ENCODE measurements at places on chromosomes 3 and 15.

DNA sequence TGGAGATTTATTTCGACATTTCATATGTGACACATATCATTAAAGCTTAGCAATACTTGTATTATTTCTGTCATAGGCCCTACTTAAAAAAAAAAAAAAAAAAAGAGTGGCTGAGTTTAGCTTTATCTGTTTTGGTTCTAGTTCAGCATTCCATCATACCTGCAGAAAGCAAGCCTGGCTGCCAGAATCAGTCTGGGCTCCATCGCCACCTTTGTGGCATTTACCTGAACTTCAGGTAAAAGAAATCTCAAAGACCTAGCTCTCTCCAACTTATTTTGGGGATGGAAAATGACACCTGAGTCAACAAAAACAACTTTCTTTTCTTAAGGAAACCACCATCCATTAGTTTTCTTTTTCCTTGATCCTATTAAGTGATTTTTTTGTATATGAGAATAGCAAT is 82.1 kb downstream of the NEK10 start:
- no peak for DNase-seq

- no peak for DNase-seq
These were observed 39.9 kb upstream of the SKOR1 start for GRCh38 chr15:67785431-67785830.

GRCh38 chr15:53404930-53405493 is 354.5 kb downstream of the WDR72 start:
- DNase-seq: no peak

GRCh38 chr3:178476886-178477285 is 59.4 kb upstream of the KCNMB2 start:
- DNase-seq: no peak

DNA sequence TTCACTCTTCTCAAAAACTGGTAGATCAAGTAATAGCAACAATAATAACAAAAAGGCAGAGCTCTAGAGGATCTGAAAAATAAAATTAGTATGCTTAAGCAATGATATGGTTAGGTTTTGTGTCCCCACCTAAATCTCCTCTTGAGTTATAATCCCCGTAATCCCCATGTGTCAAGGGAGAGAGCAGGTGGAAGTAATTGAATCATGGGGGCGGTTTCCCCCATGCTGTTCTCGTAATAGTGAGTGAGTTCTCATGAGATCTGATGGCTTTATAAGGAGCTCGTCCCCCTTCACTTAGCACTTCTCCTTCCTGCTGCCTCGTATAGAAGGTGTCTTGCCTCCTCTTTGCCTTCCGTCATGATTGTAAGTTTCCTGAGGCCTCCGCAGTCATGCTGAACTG is 60.2 kb upstream of the ABHD2 start:
- no peak for DNase-seq

- DNase-seq: no peak
These were observed 210.4 kb downstream of the ERC2 start for GRCh38 chr3:56257826-56258225.

- no peak for DNase-seq
These were observed 23.1 kb upstream of the LEKR1 start for GRCh38 chr3:156802821-156803606.

GRCh38 chr3:179676081-179676480 is 23.2 kb downstream of the USP13 start:
- no peak for DNase-seq

GRCh38 chr15:79933231-79933630 is 36.4 kb upstream of the MTHFS start:
- no peak for DNase-seq

DNA sequence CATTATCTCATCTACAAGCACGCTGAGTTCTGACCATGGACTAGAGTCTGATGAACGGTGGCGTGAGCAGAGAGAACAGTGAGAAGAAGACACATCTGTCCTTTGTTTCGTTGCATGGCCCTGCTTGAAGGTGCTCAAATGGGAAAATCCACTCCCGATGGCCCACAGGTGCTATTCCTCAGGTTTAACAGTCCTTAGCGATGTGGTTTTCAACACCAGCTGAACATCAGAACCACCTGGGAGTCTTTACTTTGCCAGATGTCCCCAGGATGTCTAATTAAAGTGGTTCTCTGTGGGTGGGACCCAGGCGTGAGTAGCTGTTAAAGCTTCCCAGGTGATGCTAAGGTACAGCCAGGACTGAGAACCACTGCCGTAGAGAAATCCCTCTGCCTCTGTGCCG is 13.0 kb downstream of the ADAMTS17 start:
- DNase-seq: no peak

GRCh38 chr3:41138146-41138545 is 61.2 kb upstream of the CTNNB1 start:
- DNase-seq: no peak

DNA sequence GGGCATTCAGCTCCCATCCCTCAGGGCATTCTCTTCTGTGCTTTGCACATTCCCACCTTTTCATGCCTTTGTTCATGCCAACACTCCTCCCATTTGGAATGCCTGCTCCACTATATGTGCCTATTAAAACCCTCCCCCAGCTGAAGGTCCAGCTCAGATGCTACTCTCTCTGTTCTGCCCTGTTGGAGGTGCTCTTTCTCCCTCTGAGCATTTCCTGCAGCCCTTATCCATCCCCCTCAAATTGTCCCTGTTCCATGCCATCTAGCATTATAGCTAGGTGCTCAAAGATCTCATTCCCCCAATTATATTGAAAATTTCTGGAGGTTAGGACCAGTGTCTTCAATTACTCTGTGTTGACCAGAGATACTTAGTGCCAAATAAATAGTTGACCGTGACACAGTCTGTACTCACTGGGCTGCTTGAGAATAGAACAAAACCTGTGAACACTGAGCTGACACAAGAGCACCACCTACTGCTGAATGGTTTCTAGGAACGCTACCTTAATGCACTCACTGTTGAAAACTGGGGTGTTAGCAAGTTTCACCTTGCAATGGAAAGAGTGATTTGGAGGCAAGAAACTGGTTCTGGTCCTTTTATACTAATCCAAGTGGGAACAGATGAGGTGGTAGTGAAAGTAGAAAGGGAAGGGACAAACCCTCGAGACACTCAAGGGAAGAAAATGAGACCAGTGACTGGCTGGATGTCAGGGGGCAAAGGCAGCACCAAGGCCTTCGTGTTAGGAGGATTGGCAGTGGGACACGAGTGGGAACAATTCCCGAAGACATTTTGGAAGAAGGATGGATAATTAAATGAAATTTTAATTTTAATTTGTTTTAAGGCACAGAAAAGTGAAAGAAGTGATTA is 289.8 kb upstream of the ROPN1 start:
- DNase-seq: peak; percentile 36

DNA sequence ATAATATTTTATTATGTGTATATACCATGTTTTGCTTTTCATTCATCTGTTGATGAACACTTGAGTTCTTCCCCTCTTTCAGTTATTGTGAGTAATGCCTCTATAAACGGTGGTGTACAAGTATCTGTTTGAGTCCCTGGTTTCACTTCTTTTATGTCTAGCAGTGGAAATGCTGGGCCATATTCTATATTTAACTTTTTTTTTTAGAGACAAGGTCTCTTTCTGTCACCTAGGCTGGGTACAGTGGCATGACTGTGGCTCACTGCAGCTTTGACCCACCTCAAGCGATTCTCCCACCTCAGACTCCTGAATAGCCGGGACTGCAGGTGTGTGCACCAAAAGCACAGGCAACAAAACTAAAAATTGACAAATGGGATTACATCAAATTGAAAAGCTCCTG is 19.9 kb downstream of the GOLM2 start:
- DNase-seq: no peak

GRCh38 chr3:120567370-120568201 is 28.6 kb upstream of the NDUFB4 start:
- peak; percentile 58 for DNase-seq

DNA sequence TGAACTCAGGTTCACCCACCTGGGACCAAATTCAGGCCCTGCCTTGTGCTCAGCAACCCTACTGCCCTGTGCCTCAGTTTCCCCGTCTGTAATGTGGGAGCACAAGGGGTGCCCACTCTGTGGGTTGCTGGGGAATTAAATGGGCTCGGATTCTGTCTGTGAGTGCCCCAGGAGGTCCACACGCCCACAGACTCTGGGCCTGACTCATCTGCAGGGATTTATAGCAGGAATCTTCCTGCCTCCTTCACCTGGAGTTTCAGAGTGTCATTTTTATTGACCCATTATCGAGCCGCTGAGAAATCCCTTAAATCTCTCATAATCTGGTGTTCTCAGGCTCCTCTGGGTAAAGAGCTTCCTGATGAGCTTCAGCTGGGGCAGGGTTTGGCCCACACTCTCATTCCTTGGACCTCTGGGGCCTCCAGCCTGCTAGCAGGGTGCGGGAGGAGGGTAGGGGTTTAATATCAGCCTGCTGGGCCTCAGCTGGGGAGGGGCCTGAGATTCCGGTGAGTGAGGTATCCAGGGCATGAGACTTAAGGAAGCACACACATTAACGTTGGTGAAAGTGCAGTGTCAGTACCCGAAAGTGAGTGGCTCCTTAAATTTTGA is 16.4 kb downstream of the C3orf18 start:
- DNase-seq: no peak

DNA sequence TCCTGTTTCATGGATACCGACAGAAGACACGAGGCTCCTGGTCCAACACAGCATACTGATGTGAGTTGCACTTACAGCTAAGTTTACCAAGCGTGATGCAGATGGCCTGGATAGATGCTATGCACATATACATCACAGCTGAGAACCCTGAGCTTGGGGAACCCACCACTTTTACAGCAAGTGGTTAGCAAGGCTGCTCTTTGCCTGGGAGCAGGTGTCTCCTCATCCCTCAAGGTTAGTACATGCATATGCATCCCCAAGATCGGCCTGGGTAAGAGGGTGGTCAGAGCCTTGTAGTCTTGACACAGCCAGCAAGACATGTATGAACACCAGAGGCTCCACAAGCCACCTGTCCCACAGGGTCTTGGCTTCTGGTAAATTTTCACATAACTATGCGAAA is 28.3 kb downstream of the LRRC2 start:
- DNase-seq: no peak

DNA sequence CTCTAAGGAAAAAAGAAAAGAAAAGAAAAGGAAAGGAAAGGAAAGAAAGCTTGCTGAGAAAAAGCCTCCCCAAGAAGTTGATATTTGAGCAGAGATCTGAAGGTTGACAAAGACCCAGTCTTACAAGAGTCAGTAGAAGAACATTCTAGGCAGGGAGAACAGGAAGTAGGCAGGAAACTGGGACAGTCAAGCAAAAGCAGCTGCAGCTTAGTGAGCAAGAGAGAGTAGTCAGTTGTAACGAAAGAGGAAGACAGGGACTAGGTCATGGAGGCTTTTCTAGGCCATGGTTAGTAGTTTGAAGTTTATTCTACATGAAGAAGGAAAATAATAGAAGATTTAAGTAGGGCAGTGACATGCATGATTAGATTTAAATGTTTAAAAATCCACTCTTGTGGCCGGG is 31.8 kb upstream of the KLHL6 start:
- DNase-seq: no peak

DNA sequence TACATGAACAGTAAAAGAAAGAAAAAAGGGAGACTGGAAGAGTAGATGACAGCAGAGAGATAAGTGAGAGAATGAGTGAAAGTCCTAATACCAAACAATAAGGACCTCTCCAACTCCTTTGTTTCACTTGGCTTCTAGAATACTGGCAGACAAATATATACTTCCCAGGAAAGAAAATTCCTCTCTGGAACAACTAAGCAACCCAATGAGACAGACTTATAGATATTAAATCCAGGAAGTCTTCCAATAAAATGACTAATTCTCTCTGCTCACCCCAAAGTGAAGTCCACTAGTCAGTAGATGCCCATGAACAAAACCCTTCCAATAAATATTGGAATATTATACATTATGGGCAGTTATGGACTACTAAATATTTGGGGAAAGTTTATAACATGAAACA is 114.2 kb downstream of the NEDD4 start:
- no peak for DNase-seq

- DNase-seq: no peak
These were observed 28.7 kb downstream of the RARRES1 start for GRCh38 chr3:158703566-158703965.

DNA sequence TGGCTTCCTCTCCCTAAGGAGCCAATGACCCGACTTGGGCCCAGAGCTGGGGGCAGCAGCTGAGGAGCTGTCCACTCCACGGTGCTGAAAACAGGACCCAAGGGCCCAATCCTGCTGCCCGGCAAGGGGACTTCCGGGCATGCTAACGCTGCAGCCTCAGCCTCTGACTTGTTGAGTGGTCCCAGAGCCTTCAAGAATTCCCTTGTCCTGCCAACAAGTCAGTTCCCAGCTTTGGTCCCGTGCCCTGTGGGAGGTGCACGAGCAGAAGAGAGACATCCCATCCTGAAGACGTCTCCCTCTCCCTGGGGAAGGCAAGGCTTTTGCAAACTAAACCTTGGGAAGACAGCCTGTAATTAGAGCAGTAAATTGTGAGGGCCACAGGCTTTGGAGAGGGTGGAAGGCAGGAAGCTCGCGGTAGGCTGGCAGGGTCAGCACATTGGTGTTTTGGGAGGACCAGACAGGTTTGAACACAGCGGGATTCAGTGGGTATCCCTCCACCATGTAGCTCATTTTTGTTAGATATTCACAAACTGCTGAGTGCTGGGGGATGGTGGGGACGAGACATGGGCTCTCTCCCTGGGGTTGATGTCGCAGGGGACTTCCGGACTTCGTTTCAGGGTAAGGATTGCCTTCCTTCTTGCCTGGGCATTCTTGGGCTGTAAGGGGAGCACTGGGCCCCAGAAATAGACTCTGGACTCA is 29.8 kb upstream of the PRR23E start:
- DNase-seq: no peak

DNA sequence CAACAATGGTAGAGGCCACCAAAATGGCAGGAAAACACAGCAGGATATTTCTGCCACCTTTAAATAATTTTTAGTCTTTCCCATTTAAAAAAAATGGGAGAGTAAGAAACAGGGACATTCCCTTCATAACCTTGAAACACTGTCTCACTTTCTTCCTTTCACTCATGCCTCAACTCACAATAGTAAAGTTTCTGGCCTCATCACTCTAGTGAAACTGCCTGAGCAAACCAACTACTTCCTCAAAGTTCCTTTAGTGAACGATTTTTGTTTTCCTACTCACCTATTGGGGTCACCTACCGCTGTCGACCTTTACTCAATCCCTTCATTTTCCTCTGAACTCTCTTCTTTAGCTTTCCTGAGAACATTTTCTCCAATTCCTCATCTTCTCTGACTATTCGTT is 33.0 kb downstream of the SHC4 start:
- DNase-seq: no peak

DNA sequence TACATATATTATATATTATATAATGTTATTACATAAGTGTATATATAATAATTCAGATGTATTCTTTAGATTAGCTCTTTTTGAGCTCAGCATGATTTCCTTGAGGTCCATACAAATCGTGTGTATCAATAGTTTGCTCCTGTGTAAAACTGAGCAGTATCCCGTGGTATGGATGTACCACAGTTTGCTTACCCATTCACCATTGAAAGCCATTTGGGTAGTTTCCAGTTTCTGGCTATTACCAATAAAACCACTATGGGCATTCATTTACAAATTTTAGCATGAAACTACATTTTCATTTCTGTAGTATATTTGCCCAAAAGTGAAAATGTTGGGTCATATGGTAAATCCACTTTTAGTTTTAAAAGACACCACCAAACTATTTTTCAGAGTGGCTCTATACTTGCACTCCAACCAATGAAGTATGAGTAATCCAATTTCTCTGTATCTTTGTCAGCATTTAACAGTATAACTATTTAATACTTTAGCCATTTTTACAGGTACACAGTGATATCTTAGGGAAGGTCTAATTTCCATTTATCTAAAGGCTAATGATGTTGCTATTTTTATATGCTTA is 1361.4 kb upstream of the GBE1 start:
- no peak for DNase-seq

All from tibial nerve (tissue), 4 donors.